ENCODE measurements at places on chromosomes 11 and 22. TPM values are rescaled to one million over a fixed set of nuclear protein-coding genes. Genes with fewer than 3 reads are reported as not detected.

GRCh38 chr22:31879585-31879984 lies 64.8 kb upstream of the YWHAH start:
- DNase-seq = no peak
- H3K27ac ChIP-seq = no peak overlapping the region
- no peak overlapping the region for H3K4me3 ChIP-seq
- H3K4me1 ChIP-seq = no peaks in the 10 kb centered on the region
- H3K27me3 ChIP-seq = no peaks in the 10 kb centered on the region

GRCh38 chr11:10072142-10072541 lies 221.9 kb downstream of the SBF2 start:
- no peaks in the 10 kb centered on the region for H3K36me3 ChIP-seq
- DNase-seq = no peak
- H3K4me1 ChIP-seq = no peaks in the 10 kb centered on the region
- H3K4me3 ChIP-seq = no peak overlapping the region
- no peak overlapping the region for H3K27ac ChIP-seq

RIN1 gene
- 27.1 TPM for total RNA-seq

THRSP gene
- not detected for total RNA-seq

KRTAP5-10 gene
- not detected for total RNA-seq
